Right lobe of liver (tissue), 6 donors: ENCODE measurements at places on chromosomes 5 and 9. TPM values are rescaled to one million over a fixed set of nuclear protein-coding genes. Genes with fewer than 3 reads are reported as not detected.

Gene INSL4
- total RNA-seq: not detected

Gene TMEM203
- total RNA-seq: 25.5 TPM

Gene ARHGEF28
- total RNA-seq: 3.0 TPM

Gene FST
- 13.1 TPM for total RNA-seq

Gene DENND4C
- total RNA-seq: 18.3 TPM

Gene ENTR1
- total RNA-seq: 33.4 TPM

Gene CXCL14
- 2.3 TPM for total RNA-seq

Gene TXNDC8
- not detected for total RNA-seq

Gene LRRTM2
- 0.06 TPM for total RNA-seq

Gene ADGRD2
- total RNA-seq: not detected

Gene SLC23A1
- 11.7 TPM for total RNA-seq

Gene KIF4B
- total RNA-seq: not detected

Gene SVEP1
- 4.5 TPM for total RNA-seq

Gene BAAT
- 546 TPM for total RNA-seq

Gene FBXO4
- total RNA-seq: 14.6 TPM

Gene PCDHAC2
- total RNA-seq: 2.2 TPM

Gene CER1
- total RNA-seq: not detected

Gene ROR2
- 1.1 TPM for total RNA-seq

Gene SMC2
- total RNA-seq: 4.6 TPM

Gene RASA1
- 8.3 TPM for total RNA-seq

Gene ASTN2
- total RNA-seq: 0.91 TPM

Gene SPINK4
- not detected for total RNA-seq

Gene MARCOL
- not detected for total RNA-seq

Gene FCN2
- 90.2 TPM for total RNA-seq

Gene ADAMTSL2
- 23.0 TPM for total RNA-seq

Gene NUTM2G
- not detected for total RNA-seq

Gene SPDL1
- total RNA-seq: 6.7 TPM

Gene FGD3
- 2.4 TPM for total RNA-seq

Gene DIPK1B
- total RNA-seq: 6.1 TPM

Gene N4BP3
- 0.06 TPM for total RNA-seq

Gene FRMPD1
- total RNA-seq: 0.10 TPM

Gene TNC
- 2.2 TPM for total RNA-seq

Gene DNAJC18
- total RNA-seq: 0.55 TPM

Gene PHF24
- 0.04 TPM for total RNA-seq

Gene OR1J2
- not detected for total RNA-seq

Gene BOD1
- 15.3 TPM for total RNA-seq

Gene NDOR1
- 9.6 TPM for total RNA-seq

Gene LCN9
- not detected for total RNA-seq

Gene CHSY3
- total RNA-seq: 1.4 TPM

Gene TMEFF1
- total RNA-seq: not detected

Gene C9orf40
- 2.4 TPM for total RNA-seq

Gene GNAQ
- total RNA-seq: 15.9 TPM

Gene SIT1
- total RNA-seq: 0.33 TPM

Gene ATOX1
- 88.6 TPM for total RNA-seq

Gene SHROOM1
- total RNA-seq: 48.4 TPM

Gene SCAI
- total RNA-seq: 5.5 TPM

Gene MYMK
- not detected for total RNA-seq

Gene TAF1L
- not detected for total RNA-seq

Gene KDM3B
- total RNA-seq: 19.0 TPM

Gene PCDHGA3
- total RNA-seq: 0.51 TPM

Gene JAKMIP2
- 0.18 TPM for total RNA-seq

Gene EPB41L4A
- total RNA-seq: 12.0 TPM

Gene TRIM32
- total RNA-seq: 6.2 TPM

Gene TAS2R1
- total RNA-seq: not detected

Gene SLC6A7
- total RNA-seq: not detected

Gene KLF9
- total RNA-seq: 8.7 TPM
